ENCODE measurements at places on chromosomes 12 and 14.

DNA sequence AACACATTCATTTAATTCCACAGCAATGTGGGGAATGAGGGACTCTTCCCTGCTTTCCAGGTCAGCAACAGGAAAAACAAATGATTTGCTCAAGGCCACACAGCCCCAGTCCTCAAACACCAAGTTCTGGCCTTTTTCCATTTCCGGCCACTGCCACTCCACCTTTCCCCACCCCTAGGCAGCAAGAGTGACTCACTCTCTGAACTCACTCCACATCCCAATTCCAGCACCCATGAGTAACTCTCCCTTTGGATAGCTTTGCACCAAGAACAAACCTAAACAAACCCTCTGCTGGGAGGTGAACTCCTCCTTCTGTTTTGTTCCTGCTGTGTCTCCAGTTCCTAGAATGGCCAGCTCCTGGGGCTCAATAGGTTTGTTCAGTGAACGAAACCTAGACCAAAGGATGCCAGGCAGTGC, 30.4 kb upstream of the PLEKHG6 start:
- DNase-seq = no peak

- DNase-seq = no peak
Observed at GRCh38 chr12:31859232-31859977, 99.8 kb upstream of the RESF1 start.

DNA sequence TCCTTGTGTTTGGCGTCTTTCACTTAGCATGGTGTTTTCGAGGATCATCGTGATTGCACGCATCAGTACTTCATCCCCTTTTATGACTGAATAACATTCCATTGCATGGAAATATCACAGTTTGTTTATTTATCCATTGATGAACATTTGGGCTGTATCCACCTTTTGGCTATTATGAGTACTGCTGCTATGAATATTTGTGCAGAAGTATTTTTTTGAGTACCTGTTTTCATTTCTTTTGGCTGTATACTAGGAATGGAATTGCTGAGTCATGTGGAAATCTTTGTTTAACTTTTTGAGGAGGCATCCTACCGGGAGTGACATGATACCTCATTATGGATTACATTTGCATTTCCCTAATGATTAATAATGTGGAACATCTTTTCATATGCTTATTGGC, 66.4 kb downstream of the WNK1 start:
- DNase-seq = no peak

- no peak for DNase-seq
Observed at GRCh38 chr12:121804417-121805111, 755 bp downstream of the SETD1B start.

- DNase-seq = no peak
Observed at GRCh38 chr12:68793975-68794652, 13.9 kb upstream of the MDM2 start.

- DNase-seq = no peak
Observed at GRCh38 chr12:47190271-47190750, 110.6 kb upstream of the AMIGO2 start.

DNA sequence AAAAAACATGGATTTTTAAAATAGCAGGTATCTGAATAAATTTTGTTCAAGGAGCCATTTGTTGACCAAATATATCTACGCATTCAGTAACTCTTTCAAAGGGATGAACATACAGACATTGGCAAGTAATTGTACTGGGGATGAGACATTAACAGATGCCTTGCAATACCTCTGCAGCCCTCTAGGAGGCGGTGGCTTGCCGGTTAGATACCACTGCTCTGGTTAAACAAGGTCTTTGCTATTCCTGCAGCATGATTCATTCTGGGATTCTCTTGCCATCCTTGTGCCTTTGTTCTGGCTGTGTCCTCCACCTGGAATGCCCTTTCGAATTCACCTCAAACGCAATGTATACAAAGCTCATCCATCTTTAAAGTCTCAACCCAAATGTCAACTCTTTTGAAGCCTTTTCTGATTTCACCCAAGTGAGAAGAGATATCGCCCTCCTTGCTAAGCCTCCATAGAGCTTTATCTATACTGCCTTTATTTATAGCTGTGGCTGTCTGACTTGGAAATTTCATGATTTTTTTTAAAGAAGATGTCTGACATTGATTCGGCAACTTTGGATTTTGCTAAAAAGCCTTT, 131.0 kb upstream of the SRRM4 start:
- no peak for DNase-seq

- no peak for DNase-seq
Observed at GRCh38 chr12:129127211-129127610, 273.9 kb downstream of the GLT1D1 start.

All from stimulated activated CD4-positive, alpha-beta T cell treated with anti-CD3 and anti-CD28 coated beads, Interleukin-1b, Interleukin-23, amount 100 ng/mL, for 4 hours (primary cell).